ENCODE measurements at places on chromosomes 1 and 21. TPM values are rescaled to one million over a fixed set of nuclear protein-coding genes. Genes with fewer than 3 reads are reported as not detected.

Gene PTCH2
- total RNA-seq: 1.4 TPM

- H3K27ac ChIP-seq: no peak overlapping the region
- H3K4me1 ChIP-seq: peaks cover 30% of the 10 kb centered on the region
- no peak overlapping the region for H3K4me3 ChIP-seq
Observed at GRCh38 chr1:225460737-225461532, 33.1 kb upstream of the LBR start.

GRCh38 chr1:99133756-99134500, 129.3 kb upstream of the PLPPR5 start:
- H3K4me3 ChIP-seq: no peak overlapping the region
- H3K27me3 ChIP-seq: no peaks in the 10 kb centered on the region

- peaks cover 3% of the 10 kb centered on the region for H3K4me1 ChIP-seq
- H3K4me3 ChIP-seq: no peak overlapping the region
- DNase-seq: no peak
- peaks cover 30% of the 10 kb centered on the region for H3K27me3 ChIP-seq
Observed at GRCh38 chr1:109105881-109106280, 8.0 kb upstream of the ELAPOR1 start.

DNA sequence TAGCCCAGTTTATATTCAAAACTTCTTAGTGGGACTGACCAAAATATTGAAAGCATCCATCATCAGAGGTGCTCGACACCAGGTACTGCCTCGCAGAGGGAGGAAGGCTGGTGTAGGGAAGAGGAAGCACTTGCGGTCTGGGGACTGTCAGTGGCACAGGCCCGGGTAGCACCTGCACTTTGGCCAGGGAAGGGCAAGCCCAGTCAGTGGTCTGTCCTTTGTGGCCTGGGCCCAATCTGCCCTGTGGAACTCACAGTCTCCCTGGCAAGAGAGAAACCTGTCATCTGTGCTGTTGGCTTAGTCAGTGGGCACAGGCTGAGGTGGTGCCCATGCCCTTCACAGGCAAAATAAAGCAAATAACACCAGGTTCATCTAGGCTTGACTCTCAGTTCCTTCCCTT, 77.4 kb downstream of the SYT6 start:
- DNase-seq: no peak
- peaks cover 6% of the 10 kb centered on the region for H3K27me3 ChIP-seq
- H3K36me3 ChIP-seq: no peaks in the 10 kb centered on the region

Measured in mesothelial cell of epicardium (in vitro differentiated cells).